ENCODE measurements at places on chromosomes 16 and 17. TPM values are rescaled to one million over a fixed set of nuclear protein-coding genes. Genes with fewer than 3 reads are reported as not detected.

Gene ZG16
- total RNA-seq = not detected

Gene RPA1
- total RNA-seq = 14.9 TPM

Gene CTRL
- 0.66 TPM for total RNA-seq

Gene TMEM208
- total RNA-seq = 22.3 TPM

Gene PPL
- 1.1 TPM for total RNA-seq

Gene KRTAP9-2
- not detected for total RNA-seq

Gene CD300C
- total RNA-seq = 0.31 TPM

Gene AOC3
- 6.9 TPM for total RNA-seq

Gene C17orf113
- total RNA-seq = 1.5 TPM

Gene CRISPLD2
- 5.4 TPM for total RNA-seq

Gene PYY
- not detected for total RNA-seq

Gene HASPIN
- 4.3 TPM for total RNA-seq

Gene GABARAP
- total RNA-seq = 324 TPM

Gene SMIM36
- total RNA-seq = not detected

Gene PLSCR3
- total RNA-seq = 14.2 TPM

Gene TXNDC11
- total RNA-seq = 21.0 TPM

Gene TBC1D3D
- 0.27 TPM for total RNA-seq

Gene KRT28
- total RNA-seq = not detected

Gene CLEC10A
- 1.9 TPM for total RNA-seq

Gene ACSM3
- 1.5 TPM for total RNA-seq

Gene CCL2
- 53.8 TPM for total RNA-seq

Gene SPEM3
- total RNA-seq = not detected

Gene MSLN
- total RNA-seq = 0.31 TPM

Gene C17orf67
- total RNA-seq = 1.3 TPM

Gene HSD17B1
- total RNA-seq = 1.9 TPM

All from muscle of leg (tissue), 16 donors.